ENCODE measurements at places on chromosomes 7 and 10.

DNA sequence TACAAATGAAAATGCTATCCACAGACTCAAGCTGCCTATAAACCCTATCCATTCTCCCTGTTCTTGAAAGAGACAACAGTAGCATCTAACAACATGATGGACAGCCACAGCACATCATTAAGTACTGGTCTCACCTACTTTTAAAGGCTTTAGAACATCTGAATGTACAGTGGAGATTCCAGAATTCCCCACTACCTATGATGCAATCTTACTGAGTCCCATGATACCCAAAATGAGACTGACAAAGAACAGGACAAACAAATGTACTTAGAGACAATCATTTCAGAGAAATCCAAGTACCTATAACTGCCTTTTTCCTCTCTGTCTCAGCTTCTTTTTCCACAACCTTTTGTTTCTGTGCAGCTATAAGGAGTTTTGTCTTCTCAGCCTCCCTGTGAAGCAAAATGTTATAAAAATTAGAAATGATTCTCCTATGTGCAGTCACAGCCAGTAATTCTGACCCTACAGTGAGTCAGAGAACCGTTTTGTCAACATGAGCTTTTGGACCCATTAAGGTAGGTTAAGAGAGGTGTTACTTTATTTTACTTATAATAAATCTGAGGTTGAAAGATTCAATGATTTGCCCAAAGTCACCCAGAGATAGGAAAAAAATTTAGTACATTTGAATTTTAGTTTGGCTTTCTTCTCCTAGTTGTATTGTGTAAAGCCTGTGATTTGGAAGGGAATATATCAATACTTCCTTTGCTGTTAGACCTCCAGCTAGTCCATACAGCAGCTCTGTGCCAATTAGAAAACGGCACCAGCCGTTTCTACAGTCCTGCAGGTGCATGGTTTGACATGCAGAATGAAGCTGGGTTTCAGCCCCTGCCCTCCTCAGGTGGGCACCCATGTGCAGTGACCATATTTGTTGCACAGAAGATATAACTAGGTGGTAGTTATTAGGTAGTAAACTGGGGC, 21.9 kb downstream of the ERLIN1 start:
- DNase-seq, result no peak

- DNase-seq, result no peak
These were observed 1.9 kb downstream of the PTEN start for GRCh38 chr10:87865241-87865881.

DNA sequence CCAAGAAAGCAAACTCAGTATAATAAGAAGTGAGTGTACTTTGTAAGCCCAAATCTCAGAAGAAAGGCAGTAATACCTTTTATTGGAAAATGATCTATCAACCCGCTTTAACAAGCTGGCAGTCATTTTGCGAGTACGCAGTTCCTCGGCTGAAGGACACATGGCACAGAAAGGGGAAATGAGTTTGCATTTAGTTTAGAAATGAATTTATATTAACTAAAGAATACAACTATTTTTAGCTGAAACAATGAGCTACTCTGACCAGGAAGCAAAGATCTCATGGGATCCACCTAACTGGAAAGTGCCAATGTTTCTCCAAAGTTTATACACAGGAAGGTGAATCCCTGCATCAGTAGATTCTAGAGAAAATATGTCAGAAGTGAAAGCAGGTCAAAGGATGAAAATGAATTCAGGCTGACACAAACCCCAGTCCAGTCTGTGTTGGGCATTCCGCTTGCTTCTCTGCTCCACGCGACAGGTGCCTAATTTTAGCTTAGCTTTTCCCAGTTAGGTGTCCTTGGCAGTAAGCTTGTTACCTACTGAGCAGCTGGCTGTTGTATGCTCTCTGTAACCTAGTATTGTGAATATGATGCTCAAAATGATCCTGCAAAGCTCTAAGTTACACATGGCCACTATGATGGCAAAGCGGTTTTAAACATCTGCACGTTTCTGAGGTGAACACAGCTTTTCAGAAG, 112.8 kb downstream of the LARP4B start:
- no peak for DNase-seq

DNA sequence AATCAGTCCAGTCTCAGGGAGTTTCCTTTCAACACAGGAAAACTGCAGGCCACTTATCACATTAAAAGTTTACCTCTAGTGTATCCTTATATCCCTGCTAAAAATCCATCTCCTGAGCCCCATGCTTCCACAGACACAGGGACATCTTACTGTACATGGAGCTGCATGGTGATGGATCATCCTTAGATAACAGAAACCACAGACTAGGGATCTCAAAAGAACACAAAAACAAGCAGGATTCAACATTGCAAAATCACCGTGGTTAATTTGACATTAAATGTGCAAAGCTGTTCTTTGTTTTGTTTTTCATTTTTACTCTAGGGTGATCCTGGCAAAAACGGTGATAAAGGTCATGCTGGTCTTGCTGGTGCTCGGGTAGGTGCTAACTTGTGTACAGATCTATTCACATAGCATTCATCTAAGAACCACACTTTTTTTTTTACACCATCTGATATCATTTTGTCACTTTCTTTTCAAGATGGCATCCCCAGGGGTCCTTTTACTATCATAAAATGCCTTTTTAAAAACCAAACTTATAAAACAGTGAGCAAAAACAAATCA, 18.1 kb downstream of the COL1A2 start:
- DNase-seq, result peak; percentile 61

DNA sequence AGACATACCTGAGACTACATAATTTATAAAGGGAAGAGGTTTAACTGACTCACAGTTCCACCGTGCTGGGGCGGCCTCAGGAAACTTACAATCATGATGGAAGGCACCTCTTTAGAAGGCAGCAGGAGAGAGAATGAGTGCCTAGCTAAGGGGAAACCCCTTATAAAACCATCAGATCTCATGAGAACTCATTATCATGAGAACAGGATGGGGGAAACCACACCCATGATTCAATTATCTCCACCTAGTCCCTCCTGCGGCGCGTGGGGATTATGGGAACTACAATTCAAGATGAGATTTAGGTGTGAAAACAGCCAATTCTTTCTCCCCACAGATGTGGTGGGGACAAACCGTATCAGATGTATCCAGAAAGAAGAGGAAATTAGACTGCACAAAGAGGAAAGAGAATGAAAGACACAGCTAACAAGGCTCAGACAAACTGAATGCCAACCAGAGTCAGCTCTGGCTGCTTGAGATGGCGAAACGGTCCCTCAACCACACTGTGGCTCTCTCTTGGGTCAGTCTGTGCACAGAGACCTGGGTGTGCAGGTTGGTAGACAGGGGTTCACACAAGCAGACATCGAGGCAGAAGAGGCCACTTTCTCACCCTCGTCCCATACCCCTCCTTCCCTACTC, 375.6 kb downstream of the SFMBT2 start:
- DNase-seq, result no peak

DNA sequence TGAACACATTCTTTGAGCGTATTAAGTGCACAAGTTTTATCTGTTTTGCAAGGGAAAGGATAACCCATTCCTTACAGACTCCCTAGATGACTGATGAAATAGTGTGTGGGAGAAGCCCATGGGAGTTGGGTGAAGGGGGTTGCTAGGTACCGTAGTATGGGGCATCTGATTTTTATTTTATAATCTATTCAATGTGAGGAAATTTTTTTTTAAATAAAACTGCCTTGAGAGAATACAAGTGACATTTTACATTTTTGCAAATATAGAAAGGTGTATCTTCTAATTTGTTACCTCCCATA, 1.4 kb downstream of the BTAF1 start:
- peak; percentile 56 for DNase-seq

DNA sequence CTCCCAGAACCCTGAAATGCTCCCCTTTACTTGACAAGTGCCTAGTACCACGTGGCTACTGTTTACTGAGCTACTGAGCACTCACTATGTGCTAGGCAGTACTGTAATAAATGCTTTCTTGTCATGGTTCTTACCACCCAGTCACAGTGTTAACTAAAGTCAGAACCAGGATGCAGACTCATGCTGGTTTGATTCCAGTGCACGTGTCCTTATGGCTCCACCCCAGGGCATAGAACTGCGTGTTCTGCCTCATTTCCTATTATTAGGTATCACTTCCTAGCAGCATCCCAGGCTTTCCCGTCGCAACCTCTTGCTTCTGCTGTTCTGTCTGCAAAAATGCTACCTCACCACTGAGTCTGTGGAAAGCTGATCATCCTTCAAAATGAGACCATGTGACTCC, 71.7 kb upstream of the DOCK1 start:
- DNase-seq, result no peak

- no peak for DNase-seq
These were observed 11.7 kb downstream of the CASP2 start for GRCh38 chr7:143299840-143300239.

DNA sequence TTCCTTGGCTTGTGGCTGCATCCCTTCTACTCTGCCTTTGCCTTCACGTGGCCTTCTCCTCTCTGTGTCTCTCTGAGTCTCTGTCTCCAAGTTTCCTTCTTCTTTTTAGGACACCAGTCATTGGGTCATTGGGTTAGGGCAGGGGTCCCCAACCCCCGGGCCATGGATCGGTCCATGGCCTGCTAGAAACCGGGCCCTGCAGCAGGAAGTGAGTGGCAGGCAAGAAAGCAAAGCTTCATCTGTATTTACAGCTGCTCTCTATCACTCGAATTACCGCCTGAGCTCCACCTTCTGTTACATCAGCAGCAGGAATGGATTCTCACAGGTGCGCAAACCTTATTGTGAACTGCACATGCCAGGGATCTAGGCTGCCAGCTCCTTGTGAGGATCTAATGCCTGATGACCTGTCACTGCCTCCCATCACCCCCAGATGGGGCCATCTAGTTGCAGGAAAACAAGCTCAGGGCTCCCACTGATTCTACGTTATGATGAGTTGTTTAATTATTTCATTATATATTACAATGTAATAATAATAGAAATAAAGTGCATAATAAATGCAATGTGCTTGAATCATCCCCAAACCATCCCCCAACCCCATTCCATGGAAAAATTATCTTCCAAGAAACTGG, 47.9 kb upstream of the DOCK1 start:
- no peak for DNase-seq

DNA sequence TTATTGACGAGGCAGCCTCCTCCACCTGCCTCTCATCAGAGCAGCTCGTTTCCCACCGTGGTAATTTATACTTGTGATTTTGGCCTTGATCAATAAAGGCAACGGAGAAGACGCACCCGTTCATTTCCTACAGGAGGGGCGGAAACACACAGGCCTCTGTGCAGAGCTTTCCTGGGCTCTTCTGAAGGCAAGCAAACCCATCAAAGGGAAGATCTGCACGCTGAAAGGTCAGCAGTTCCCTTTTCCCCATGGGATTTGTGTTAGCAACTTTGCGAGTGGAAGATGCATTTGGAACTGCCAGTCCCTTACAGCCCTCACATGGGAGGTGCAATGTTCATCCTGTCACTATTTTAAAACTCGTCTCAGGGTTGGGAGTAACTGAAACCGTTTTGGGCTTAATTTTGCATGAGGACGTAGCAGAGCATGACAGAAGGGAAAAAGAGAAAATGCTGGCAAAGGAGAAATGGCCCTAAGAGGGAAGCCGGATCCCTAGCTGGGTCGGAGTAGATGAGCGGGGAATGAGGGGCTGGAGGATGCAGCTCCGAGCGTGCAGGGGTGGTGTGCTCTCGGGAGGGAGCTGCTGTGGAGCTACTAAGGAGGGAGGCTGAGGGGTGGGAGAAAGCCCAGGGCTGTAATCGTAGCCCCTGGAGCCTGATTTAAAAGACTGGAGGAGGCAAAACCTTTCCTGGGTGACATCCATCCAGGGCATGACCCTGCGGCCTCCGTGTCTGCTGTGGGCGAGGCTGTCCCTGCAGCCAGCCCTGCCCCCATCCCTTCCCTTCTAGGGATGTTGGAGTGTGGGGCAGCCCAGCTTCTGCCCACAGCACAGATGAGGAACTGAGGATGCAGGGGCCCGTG, 111.1 kb upstream of the FAM20C start:
- DNase-seq, result no peak

DNA sequence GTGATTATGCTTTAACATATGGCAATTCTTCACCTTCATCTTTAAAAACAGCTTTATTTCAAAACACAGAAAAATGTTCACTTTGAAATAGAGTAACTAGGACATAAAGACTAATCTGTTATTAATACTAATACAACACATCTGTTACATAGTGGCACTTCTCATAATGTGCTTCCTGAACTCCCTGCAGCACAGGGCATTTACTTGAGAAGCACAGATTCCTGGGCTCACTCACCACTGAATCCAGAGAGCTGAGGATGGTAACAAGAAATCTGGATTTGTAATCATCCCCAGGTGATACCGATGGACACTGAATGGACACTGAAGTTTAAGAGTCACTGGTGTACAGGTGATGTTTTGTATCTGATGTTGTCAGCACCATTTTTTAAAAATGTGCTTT, 96.1 kb downstream of the COL28A1 start:
- DNase-seq, result no peak

GRCh38 chr7:87475359-87476178, at the start of gene ABCB4:
Gene ABCB4 (minus strand): TSS chr7:87475680. CDS start chr7:87475465, 215 bp downstream.
- DNase-seq, result no peak

- no peak for DNase-seq
These were observed 68.3 kb downstream of the PRKAG2 start for GRCh38 chr7:151808400-151809145.

GRCh38 chr7:37112876-37113275, 335.8 kb downstream of the ELMO1 start:
- DNase-seq, result no peak

GRCh38 chr7:77808517-77808916, 9.9 kb downstream of the PHTF2 start:
- no peak for DNase-seq

- peak; percentile 95 for DNase-seq
These were observed 93.5 kb downstream of the NRP1 start for GRCh38 chr10:33240931-33241330.

GRCh38 chr7:81845744-81846241, 75.9 kb upstream of the HGF start:
- DNase-seq, result peak; percentile 36

DNA sequence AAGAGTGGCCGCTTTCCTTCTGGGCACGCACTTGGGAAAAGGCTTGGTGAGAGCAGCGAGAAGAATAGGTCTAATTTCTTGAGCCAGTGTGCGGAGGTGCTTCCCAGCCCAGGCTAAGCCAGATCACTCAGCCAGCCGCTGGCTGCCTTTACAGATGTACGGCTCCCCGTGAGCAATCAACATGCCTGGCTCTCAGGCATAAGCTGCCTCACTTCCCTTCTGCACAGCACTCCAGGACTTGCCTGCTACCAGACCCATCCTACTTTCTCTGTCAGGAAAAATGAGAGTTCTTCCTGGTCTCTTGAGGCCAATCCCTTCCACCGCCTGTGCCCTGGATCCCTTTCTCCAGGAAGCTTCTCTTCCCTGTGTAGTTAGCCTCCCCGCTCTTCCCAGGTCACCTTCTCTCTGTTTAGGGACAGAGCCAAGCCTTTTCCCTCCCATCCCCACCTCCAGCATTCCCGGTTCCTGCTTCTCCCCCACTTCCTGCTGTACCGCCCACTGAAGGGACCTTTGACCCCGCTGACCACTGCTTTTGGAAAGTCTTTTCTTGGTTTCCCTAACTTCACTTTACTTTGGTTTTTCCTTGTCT, 1.1 kb upstream of the ACTR3C start:
- no peak for DNase-seq

DNA sequence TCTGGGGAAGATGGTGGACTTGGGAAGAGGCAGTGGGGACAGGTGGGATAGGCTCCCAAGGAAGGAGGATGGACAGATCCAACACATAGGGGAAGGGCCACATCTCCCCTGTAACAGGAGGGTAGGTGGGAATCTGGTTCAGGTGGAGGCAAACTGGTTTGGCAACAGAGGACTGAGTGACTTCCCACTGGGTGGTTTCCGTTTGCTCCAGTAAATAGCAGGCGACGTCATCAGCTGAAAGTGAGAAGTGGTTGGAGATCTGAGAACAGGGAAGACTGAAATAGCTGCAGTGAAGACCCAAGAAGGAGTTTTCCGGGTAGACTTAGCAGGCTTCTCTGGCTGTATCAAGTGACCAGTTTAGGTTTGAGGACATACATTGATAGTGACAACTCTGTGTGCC, 504.4 kb downstream of the GALNT17 start:
- DNase-seq, result peak; percentile 6

Data from AG10803 (cell line).